Hindlimb muscle (tissue), 1 donor: ENCODE measurements at places on chromosomes 13 and 19. TPM values are rescaled to one million over a fixed set of nuclear protein-coding genes. Genes with fewer than 3 reads are reported as not detected.

Gene PTPRH
- 0.27 TPM for polyA plus RNA-seq

Gene ZNF665
- 4.4 TPM for polyA plus RNA-seq

DNA sequence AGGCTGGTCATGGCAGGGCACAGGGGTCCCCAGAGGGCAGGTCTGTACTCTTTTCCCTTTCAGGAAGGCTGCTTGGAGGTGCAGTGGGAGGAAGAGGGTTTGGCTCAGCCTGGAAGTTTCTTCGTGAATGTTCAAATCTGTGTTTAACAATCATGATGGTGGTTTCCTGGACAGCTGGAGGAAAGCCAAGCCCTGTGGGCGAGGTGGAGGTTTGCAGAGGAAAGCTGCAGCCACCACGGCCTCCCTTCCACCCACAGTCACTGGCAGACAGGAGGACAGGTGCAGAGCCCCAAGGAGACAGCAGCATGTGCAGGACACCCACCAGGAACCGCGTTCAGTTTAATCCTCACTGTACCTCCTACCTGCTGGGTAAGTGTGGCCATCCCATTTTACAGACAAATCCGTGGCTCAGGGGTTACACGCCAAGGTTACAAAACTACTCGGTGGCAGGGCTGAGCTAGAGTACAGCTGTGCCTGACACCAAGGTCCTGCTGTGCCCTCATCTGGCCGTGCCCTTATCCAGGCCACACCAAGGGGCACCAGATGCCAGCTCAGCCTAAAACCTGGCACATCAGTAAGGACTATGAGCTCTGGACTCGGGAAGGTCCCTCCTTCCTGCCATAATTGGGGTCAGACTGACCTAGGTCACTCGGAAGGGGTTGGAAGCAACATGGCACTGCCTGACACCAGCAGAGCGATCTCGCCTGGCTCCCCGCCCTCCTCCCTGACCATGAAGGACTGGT, 34.1 kb downstream of the SUGP2 start:
- no peak for DNase-seq

DNA sequence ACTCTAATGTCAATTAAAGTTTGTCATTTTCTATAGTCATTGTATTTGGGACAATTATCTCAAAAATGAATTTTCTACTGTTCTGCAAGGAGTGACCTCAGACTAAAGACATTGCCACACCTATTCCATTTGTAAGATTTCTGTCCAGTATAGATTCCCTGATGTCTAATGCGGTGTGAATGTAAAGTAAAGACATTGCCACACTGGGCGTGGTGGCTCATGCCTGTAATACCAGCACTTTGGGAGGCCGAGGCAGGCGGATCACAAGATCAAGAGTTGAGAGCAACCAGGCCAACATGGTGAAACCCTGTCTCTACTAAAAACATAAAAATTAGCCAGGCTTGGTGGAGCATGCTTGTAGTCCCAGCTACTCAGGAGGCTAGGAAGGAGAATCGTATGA, 13.8 kb upstream of the ZNF83 start:
- DNase-seq: no peak

Gene SMAD9
- polyA plus RNA-seq: 17.2 TPM

GRCh38 chr19:53906211-53907192, 2.6 kb upstream of the CACNG7 start:
- no peak for DNase-seq

GRCh38 chr19:48656840-48657474, 11.0 kb upstream of the CA11 start:
- no peak for DNase-seq

- DNase-seq: no peak
Measured at GRCh38 chr19:648305-648704, 8.6 kb downstream of the FGF22 start.

- no peak for DNase-seq
Measured at GRCh38 chr13:94344126-94344818, 135.2 kb downstream of the DCT start.
